ENCODE measurements at places on chromosomes 12 and 14.
A peak's percentile ranks its signal among the peaks of the same experiment; 100 is the strongest.

GRCh38 chr12:124078800-124079199 lies 105.8 kb downstream of the ZNF664 start:
- no peak for DNase-seq

- DNase-seq, result no peak
Observed at GRCh38 chr12:123134826-123135225, 16.1 kb downstream of the PITPNM2 start.

- no peak for DNase-seq
Observed at GRCh38 chr14:32940066-32940651, 1.5 kb downstream of the NPAS3 start.

- no peak for DNase-seq
Observed at GRCh38 chr12:132214891-132215290, 70.6 kb downstream of the NOC4L start.

- DNase-seq, result no peak
Observed at GRCh38 chr14:71751264-71751663, 181.0 kb upstream of the RGS6 start.

DNA sequence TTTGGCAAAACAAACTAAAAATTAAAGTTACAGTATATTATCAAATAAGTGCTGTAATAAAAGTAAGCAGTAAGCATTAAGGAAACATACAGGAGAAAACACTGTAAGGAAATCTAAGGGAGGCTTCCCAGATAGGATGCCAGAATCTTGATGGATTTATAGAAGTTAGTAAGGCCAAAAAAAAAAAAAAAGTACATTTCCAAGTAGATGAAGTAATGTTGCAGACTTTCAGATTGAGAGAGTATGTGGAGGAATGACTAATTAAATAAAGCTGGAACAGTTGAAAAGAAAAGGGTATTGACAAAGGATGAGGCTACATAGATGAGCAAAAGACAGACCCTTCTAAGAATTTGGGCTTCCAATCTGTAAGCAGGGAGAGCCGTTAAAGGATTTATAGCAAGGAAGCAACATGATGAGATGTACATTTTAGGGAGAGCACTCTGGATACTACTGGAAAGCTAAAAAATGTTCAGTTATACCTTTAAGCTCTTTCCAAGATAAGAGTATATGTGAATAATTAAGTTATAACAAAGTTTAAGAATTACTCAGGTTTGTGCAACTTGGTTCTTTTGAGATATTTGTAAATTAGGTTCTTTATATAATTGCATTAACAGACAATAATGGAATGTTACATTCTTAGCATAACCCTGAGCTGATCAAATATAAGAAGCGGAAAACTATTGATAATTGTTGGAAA lies 87.5 kb upstream of the MON2 start:
- DNase-seq, result peak; percentile 11

DNA sequence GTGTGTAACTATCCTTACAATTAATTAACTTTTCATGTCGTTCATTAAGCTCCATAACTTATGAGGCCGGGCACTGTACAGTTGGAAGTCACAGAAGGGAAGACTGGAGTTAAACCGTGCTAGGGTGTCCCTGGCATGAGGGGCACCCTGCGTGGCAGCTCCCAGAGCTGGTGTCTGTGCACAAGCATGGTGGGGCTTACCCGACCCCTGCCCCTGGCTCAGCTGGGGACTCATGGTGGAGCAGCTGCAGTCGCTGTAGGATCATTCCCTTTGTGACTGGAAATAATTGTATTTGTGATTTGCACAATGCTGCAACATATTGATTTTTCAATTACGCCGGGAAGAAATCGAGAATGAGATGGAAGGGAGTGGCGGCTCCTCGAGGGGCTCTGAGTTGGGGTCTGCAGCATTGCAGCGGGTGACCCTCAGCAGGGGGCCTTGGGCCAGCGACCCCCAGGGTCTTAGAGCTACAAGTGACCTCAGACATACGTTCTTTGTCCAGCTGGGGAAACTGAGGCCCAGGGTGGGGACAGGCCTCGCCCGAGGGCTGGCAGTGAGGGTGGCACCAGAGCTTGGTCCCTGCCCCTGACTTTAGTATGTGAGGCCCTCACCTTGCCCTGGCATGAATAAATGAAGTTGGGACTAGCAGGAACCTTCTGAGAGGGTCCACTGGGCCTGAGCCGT lies 125.4 kb downstream of the KIF26A start:
- DNase-seq, result no peak

DNA sequence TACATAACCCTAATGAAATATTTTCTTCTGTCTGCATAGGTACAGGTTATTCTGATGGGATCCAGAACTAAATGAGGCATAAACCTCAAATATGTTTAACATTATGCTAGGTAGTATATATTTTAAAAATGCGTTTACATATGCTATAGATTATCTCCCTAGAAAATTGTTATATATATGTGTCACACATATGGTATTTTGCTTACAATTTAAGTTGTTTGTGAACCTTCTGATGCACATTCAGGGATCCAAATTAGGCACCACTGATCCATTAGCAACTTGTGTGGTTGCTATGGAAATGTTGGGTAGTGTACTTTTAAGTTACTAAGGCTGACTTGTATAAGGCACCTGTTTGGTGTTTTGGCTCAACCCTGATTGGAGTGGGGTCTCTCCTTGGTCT lies 456.7 kb downstream of the AEBP2 start:
- DNase-seq, result no peak

GRCh38 chr12:119804011-119804641 lies 73.0 kb downstream of the CIT start:
- DNase-seq, result no peak

DNA sequence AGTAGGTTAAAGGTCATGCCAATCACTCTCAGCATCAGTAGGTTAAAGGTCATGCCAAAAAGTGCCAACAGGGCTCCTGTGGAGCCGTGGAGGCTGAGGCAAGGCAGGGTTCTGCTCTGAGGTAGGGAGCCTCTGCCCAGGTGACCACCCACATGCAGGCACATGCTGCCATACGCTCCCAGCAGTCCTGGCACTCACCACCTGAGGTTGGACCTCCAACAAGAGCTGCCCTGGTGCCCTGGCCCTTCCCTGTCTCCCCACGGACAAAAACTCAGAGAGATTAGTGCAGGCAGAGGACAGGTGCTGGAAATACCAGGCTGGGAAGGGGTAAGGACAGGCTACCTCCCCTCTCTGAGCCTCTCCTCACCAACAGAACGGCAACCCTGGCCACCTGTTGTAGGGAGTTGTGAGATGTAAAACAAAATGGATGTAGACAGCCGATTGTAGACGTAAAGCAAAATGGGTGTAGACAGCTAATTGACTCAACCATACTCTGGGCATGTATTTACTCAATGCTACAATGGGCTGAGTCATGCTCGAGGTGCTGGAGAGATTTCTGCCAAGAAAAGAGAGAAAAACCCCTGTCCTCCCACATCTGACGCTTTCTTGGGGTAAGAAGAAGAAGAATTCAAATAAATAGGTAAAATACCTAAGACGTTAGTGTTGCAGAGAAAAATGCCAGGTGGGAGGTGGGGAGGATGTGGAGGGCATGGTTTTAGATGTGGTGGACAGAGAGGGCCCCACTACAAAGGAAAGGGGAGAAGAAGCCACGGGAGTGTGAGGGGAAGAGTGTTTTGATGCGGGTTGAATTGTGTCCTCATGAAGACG lies 32.4 kb downstream of the LTBP2 start:
- DNase-seq, result no peak

DNA sequence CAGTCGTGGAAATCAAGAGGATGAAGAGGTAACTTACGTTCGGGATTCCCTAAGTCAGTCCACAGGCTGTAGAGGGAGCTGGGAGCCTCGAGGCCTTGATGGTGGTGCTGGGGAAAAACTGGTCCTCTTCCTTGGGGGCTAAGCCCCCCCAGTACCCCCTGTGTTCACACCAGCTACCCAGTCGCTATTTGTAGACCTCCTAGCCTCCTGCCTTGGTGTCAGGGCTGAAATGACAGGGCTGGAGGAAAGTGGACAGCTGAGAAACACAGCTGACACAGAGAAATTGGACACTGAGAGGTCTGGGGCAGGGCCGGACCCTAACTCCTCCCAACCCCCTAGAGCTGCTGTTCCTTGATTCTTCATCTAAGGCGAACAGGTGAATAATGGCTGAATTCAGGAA lies at the start of gene STAC3:
Gene STAC3, minus strand, starts transcription at position 232 of the 400 bp plus-strand sequence. CDS start 1,551 bp downstream, outside the sequence.
- no peak for DNase-seq

GRCh38 chr12:124761871-124762270 lies 101.8 kb downstream of the SCARB1 start:
- no peak for DNase-seq

DNA sequence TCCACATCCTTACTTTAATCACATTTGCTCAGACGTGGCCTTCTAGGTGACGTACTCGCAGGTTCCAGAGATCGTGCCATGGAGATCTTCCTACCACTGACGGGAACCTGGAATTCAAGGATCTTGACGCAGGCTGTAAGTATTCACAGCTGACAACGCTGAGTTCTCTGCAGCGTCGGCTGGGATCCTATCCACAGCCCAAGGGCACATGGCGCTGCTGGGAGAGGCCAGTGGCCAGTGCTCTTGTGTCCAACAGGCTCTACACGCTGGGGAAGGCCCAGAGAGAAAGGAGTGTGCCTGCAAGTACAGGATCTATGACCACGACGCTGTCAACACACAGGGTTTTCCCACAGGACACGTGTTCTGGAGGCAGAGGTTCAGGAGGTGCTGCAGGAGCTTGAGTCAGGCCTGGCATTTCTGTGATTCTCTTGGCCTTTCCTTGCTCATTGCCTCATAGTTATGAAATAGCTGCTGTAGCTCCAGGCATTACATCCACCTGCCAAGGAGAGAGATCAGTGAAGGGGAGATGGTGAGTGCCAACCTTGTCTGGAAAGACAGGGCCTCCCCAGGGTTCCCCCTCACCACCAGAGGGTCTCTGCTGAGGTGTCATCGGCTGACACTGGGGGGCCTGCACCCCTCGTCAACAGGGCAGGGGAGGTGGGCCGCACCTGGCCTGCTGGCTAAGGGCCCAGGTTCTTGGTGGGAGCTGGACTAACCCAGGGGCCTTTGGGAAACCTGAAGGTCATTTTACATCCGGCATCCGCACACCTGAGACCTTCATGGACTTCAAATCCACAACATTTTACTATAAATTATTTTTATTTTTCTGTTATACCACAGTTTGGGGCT lies 21.3 kb downstream of the LRCOL1 start:
- DNase-seq, result no peak

DNA sequence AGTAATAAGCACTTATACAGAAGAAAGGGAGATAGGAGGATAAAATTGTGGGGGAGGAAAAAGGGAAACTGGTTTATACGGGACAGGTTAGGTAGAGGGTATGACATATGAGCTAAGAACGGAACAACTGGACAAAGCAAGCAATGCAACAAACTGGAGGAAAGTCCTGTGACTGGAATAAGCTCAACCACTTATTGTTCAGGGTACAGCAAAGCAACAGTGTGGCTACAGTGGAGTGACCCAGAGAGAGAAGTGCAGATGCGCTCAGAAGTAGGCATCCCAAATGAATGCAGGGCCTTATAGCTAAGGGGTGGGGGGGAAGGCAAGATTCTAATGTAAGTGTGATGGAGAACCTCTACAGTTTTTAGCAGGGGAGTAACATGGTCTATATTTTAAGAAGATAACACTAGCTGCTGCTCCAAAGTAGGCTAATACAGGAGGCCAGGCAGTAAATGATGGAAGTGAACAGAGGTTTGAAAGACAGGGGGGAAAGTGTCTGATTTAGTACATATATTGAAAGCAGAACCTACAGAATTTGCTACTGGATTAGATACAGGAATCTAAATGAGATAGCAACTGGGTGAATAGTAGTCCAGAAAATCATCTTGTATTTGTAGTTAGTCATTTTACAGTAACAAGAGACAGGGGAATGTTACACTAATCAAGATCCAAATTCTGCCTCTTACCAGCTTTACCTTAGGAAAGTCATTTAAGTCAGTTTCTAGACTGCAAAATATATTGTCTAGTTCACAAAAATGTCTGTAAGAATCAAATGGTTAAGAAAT lies 3.3 kb downstream of the UBE2N start:
- DNase-seq, result no peak

DNA sequence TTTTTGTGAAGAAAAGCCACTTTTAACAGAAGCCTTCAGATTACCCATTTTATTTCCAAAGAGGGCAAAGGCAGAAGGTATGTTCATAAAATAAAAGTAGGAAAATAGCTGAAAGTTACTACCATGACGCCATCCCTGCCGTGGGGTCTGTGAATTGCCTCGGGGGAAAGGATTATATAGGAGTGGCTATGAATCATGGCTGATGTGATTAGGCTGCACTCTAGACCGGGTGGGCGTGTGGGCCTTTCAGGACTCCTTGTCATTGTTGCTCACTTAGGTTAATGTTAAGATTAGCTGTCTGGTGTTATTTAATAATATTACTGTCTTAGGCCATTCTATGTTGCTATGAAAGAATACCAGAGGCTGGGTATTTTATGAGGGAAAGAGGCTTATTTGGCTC lies 195.5 kb downstream of the EGLN3 start:
- DNase-seq, result no peak

DNA sequence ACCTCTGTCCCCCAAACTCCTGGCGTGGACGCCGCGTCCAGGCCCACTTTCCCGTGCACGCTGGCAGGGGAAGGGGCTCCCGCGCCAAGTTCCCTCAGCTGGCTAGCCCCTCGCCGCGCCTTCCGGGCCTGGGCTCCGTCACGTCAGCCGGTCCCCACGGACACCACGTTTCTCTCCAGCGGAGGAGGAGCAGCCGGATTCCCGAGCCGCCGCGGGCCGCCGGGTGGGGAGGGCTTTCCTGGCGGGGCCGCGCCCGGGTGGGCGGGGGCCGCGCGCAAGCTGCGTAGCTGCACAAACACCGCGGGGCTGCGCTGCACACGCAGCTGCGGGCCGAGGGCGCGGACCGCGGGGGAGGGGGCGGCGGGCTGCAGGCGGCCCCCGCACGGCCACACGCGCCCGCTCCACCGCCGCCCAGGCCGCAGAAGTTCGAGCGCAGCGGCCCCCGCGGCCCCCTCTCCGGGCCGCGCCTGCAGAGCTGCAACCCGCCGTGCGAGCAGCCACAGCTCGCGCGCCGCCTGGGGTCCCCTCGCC lies 45.1 kb upstream of the PNMA1 start:
- no peak for DNase-seq

- no peak for DNase-seq
Observed at GRCh38 chr12:88801227-88802095, 221.2 kb upstream of the KITLG start.

- DNase-seq, result no peak
Observed at GRCh38 chr12:126899926-126900792, 1366.8 kb upstream of the TMEM132C start.

- no peak for DNase-seq
Observed at GRCh38 chr14:34742270-34743115, 28.1 kb upstream of the CFL2 start.

DNA sequence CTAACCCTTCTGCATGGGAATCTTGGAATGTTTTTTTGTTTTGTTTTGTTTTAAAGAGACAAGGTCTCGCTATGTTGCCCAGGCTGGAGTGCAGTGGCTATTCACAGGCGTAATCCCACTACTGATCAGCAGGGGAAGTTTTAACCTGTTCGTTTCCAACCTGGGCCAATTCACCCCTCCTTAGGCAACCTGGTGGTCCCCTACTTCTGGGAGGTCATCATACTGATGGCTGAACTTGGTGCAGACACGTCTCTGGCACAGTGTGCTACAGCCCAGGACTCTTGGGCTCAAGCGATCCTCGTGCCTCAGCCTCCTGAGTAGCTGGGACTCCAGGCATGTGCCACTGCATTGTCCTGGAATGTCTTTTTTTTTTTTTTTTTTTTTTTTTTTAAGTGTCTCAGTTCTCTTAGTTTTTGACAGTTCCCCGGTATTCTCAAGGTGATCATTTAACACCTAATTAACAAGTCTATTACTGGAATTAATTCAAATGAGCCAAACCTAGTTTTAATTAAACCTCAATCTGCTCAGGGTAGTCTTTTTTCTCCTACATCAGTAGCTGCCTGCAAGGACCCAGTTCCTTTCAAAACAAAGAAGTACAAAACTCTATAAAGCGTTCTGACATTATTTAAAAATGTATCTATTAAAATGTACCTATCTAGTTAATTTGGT lies 49.0 kb upstream of the ISM2 start:
- DNase-seq, result no peak

- DNase-seq, result peak; percentile 69
Observed at GRCh38 chr14:72780751-72781150, 113.2 kb downstream of the DPF3 start.
